ENCODE measurements at places on chromosomes 7 and 10.

- DNase-seq: no peak
These were observed 38.8 kb upstream of the ZNF365 start for GRCh38 chr10:62335326-62335725.

GRCh38 chr7:151469281-151469680 is 29.3 kb upstream of the CRYGN start:
- no peak for DNase-seq

DNA sequence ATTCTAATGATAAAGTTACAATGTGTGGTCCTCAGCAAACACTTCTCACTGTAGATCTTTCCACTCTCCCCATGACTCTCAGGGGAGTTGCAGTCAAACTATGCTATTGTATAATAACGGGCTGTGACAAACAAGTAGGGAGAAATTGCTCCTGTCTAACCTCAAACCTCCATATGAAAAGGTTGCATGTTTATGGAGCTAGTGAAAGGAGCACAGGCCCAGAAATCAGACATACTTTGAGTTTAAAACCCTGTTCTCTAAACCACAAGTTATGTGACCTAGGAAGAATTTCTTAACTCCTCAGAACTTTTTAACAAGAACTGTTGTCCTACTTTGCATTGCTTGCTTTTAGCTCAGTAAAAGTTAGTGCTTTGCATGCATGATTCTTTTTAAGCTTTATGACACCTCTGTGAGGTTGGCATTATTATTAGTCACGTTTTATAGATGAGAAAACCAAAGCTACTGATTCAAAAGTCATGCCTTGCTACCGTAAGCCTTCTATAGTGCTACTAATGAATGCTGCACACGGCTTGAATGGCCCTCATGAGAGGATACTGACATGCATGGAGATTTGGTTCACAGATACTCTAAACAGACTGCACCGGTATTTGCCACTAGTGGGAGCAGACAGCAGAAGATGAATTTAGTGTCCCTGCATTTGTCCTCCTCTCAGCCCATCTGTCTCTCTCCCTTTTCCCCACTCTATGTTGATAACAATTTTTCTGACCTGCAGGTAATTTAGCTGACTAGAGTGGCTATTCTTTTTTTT is 129.5 kb upstream of the PCGF5 start:
- no peak for DNase-seq

GRCh38 chr7:105877736-105878135 is 1.3 kb upstream of the ATXN7L1 start:
- no peak for DNase-seq

GRCh38 chr7:87426160-87426559 is 49.3 kb downstream of the ABCB4 start:
- no peak for DNase-seq

DNA sequence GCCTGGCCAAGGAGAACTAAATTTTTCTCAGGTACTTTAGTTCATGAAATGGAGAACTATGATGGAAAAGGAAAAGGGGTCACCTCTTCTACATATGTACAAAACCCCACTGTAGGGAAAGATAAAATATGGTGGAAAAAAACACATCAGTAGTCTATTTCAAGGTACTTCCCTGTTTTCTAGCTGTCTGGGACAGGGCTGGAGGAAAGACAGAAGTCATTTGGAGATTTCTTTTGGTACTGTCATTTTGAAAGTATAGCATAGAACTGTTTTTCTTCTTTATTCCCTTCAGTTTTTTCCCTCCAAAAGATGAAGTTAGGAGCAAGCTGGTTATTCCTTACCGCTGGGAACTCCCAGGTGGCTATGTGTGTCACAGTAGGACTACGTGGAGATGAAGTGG is 196.1 kb downstream of the DOCK4 start:
- DNase-seq: no peak

- DNase-seq: no peak
These were observed 663 bp downstream of the HERPUD2 start for GRCh38 chr7:35694161-35694783.

GRCh38 chr10:14244801-14245211 is 85.9 kb downstream of the FRMD4A start:
- no peak for DNase-seq

DNA sequence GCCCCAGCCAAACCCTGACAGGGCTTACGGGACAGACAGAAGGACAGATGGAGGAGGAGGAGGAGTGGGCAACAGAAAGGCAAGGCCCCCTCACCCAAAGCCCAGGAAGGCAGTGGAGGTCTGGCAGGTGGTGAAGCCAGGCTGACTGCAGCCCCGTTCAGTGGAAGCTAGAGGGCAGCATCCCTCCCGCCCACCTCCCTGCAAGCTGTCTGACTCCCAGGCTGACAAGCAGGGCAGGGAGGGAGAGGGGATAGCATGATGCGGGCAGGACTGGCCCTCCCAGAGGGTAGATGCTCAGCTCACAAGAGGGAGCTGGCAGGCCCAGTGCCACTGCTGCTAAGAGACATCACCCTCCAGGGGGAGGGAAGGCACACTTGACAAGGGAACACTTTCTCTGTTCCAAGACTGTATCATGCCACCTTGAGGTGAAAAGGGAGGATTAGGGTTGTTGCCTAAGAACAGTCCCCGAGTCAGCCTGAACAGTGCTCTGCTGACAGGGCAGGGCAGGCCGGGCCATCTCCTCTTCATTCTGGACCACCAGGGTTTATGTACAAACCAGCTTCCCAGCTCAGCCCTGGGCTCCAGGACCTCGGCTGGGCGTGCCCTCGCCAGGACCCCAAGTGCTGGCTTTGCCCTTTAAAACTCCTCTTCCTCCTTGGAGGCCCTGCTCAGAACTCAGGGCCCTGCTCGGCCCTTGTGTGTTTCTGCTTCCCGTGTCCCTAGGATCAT is 61.8 kb downstream of the RASGEF1A start:
- peak; percentile 51 for DNase-seq
